Astrocyte of the cerebellum (primary cell): ENCODE measurements at places on chromosomes 7 and 10.

DNA sequence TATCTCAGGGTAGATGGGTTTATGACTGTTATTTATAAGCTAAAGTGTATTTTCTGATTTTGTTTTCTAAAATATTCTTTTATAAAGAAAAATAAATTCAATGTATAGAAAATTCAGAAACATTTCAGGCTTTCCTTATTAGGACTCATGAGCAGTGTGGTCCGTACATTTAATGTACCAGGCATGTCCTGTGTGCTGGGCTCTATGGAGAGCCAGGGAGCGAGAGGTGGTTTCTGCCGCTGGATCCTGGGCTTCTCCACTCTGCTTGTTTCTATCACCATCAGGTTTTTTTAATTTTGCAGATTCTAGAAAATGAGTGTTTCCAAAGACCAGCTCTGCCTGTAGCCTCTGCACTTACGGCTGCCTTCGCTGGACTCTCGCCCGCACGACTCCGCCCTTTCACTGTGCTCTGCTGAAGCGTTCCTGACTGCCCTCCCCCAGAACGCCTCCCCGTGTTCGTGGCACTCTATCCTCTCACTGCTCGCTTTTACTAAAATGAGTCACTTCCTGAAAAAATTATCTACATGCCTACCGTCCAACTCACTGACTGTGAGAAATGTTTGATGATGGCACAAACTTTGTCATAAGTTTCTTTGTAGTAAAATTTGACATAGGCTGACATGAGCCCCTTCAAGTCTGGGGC lies 188.5 kb downstream of the ZMYND11 start:
- peak; percentile 77 for DNase-seq

DNA sequence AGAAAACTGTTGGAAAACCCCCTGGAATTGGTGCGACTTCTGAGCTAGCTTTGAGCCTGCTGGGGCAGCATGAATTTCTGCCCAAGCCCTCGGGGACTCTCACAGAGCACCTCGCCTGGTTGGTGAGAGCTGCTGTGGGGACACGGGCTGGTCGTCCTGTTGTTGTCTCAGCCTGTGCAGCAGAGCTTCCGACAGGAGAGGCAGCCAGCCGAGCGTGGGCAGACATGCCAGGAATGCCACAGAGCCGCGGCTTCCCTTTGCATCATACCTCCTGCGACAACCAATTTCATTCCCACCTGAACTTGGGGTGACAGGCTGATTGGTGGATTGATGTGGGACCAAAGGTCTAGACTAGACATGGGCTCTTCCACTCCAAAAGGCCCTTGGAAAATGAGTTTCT lies 60.2 kb upstream of the NRBF2 start:
- no peak for DNase-seq

- no peak for DNase-seq
Measured at GRCh38 chr7:141483044-141483443, 68.2 kb upstream of the AGK start.

GRCh38 chr10:84194424-84195043 lies at the start of gene CDHR1:
TSS of gene CDHR1 (plus strand) at chr10:84194537. CDS start at chr10:84194761, 224 bp downstream.
- no peak for DNase-seq

- no peak for DNase-seq
Measured at GRCh38 chr7:117248829-117249228, 74.0 kb downstream of the WNT2 start.

- DNase-seq: no peak
Measured at GRCh38 chr7:43014406-43014805, 82.2 kb downstream of the MRPL32 start.

- DNase-seq: no peak
Measured at GRCh38 chr7:31899356-31899927, 170.8 kb downstream of the PDE1C start.

- no peak for DNase-seq
Measured at GRCh38 chr7:36423633-36424032, 34.0 kb downstream of the ANLN start.

DNA sequence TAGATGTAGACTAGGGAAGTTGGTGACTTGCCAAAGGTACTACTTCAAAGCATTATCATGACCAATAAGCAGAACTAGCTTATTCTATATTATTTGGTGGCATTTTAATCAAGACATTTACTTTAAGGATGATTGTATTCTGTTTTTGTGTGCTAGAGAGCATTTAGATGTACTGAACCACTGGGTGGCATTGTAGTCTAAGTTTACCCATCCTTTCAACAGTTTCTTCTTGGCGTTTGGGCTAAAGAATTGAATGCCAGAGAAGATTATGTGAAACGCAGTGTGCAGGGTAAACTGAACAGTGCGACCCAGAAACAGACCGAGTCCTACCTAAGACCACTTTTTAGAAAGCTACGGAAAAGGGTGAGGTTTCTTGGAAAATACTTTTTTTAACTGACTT lies 26.8 kb downstream of the PRPF18 start:
- DNase-seq: peak; percentile 57

- DNase-seq: no peak
Measured at GRCh38 chr7:111927353-111928019, 278.7 kb downstream of the DOCK4 start.

DNA sequence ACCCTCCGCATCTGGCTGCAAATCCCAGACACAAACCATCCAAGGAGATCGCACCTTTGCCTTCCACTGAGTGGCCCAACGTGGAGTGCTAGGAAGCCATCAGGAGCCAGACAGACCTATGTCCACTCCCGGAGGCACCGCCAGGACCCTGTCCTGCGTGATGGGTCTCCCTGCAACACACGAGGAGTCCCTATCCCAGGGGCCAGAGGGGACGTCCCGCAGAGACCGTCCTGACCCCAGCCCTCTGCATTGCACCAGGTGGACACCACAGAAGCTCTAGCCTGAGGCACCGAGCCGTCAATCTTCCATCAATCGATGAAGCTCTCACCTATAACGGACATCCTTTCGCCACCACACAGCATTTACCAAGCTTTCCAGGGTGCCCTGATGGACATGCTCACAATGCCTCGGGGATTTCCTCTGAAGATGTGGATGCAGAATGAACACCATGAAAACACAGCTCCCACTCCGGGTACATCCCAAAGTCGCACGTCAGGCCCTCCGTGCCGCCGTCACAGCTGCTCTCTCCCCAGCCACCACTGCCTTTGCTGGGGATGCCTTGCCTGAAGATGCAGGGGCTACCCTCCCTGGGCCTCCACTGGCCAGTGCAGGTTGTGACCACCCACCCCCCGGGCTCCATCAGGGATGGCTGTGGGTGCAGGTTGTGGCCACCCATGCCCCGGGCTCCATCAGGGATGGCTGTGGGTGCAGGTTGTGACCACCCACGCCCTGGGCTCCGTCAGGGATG lies 54.1 kb downstream of the PTPRN2 start:
- no peak for DNase-seq

DNA sequence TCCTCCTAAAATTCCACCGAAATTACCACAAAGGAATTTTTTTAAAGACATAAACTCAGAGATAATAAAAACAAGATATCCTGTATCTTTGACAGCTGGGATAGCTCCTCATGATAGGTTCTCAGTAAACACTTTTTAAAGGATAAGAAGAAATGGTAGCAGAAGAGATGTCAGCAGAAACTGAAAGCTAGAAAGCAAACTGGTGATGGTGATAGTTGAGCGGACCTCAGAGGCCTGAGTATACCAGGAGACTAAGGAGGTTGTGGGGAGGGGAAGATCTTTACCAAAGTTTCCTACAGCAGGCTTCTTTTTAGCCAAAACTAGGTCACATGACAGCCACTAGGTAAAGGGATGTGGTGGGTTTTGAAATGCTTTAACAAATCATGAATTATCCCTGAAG lies 22.5 kb downstream of the PCGF5 start:
- no peak for DNase-seq

DNA sequence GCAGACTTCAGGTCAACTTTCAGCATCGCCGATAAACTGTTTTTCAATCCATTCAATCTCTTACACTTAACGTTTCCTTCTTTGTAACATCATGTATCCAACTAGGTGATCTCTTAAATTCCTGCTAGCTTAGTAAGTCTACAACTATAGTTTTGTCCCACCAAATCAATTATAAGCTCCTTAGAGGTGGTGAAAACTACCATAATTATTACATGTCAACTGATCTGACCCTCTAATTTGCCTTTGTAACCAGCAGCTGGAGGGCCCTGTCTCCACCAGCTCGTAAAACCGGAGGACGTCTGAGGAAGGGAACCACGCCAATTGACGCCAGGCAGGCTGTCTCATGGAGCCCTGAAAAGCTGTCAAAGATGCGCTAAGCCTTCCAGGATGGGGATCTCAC lies 113.4 kb downstream of the ABCC2 start:
- DNase-seq: no peak

GRCh38 chr7:927031-927671 lies 27.3 kb downstream of the ADAP1 start:
- DNase-seq: no peak
